NCI-H524 treated with DMSO at 0.1 percent for 48 hours (cell line): ENCODE measurements at places on chromosomes 11 and 22.
A peak's percentile ranks its signal among the peaks of the same experiment; 100 is the strongest.

DNA sequence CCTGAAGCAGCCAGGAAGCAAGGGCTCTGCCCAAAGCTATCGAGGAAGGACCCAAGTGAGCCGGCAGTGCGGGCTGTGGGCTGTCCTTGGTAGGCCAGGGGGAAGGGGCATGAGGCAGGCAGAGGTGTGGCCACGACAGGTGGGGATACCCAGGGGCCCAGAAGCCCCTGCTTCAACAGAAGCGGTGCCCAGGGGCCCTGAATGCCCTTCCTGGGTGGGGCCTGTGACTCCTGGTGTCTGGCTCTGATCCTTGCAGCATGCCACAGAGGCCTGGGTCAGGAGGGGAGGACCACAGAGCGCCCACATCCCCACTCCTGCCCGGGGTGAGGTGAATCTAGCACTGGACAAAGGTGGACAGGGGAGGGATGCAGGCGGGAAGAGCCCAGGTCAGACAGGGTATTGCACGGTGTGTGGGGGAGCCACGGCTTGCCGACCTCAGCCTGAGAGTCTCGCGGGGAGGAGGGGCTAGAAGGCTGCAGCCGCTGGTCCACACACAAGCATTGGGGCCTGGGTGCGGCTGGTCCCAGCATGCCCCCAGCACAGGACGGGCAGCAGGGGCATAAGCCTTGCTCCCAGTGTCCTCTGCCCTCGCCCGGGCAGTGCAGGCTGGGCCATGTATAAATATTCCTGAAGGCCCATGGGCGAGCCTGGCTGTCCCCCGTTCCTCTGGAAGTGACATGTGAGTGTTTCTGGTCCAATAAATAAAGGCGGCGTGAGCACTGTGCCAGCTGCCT lies 19.0 kb downstream of the MAFF start:
- no peak for DNase-seq

DNA sequence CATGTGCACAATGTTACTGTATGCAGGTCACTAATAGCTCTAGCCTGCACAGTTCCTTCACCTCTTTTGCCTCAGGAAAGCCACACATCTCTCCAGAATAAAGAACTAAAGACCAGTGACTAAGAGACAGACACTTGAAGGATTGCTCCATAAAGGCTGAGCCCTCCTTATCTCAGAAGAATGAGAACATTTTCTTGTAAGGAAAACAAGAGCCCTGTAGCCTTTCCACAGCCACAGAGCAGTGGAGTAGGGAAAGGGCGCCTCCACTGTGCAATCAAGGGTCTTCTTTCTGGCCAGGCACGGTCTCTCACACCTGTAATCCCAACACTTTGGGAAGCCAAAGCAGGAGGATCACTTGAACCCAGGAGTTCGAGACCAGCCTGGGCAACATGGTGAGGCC lies 202.6 kb upstream of the TMEM45B start:
- DNase-seq: no peak

DNA sequence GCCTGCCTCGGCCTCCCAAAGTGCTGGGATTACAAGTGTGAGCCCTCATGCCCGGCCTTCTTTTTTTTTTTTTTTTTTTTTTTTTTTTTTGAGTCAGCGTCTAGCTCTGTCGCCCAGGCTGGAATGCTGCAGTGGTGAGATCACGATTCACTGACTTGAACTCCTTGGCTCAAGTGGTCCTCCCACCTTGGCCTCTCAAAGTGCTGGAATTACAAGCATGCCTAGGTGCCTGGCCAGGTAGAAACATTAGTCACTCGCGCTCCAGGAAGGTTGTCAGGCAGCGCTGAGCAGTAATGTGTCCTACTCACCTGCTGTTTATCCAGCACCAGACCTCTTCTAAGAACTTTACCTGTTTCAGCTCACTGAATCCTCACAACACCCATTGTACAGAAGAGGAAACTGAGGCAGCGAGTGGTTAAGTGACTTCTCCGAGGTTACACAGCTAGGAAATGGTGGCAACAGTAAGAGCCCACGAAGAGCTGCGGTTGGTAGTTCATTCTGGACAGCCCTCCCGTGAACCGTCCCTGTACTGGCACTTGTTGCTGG lies 496 bp upstream of the CST6 start:
- DNase-seq: no peak

DNA sequence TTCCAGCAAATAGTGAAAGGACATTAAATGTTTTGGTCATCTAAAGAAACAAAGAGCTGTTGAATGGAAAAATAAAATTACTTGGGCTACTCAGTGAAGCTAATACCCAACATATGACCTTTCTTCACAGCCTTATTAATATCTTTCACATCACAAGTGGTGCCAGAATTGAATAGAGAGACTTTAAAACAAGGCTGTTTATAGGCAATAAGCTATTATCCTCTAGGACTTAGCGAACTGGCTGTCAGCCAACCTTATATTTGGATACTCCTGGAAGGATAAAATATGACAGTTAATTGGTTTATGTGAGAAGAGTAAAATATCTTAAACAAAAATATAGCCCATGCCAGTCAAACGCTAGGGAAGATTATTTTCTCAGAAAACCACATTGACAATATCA lies 225.5 kb upstream of the BLID start:
- DNase-seq: peak; percentile 31

GRCh38 chr11:134513585-134514120 lies 101.6 kb upstream of the B3GAT1 start:
- DNase-seq: no peak

DNA sequence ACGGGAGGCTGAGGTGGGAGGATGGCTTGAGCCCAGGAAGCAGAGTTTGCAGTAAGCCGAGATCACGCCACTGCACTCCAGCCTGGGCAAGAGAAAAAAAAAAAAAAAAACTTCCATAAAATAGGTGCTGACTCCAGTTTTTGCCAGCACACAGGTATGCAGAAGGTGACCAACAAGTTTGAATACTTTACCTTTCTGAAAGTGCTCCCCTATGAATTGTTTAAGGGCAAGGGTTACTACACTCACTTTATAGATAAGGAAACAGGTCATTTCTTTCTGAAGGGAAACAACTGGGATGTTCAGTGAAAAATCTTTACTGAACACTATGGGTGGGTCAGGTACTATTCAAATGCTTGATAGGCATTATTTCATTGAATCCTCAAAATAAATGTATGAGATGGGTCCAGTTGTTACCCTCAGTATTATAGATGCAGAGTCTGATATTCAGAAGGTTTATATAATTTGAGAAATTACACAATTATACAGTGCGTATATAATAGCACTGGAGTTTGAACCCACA lies 538.5 kb downstream of the INSC start:
- DNase-seq: no peak
